Activated naive CD8-positive, alpha-beta T cell treated with anti-CD3 and anti-CD28 coated beads for 36 hours (primary cell): ENCODE measurements at places on chromosomes 1 and 21. TPM values are rescaled to one million over a fixed set of nuclear protein-coding genes. Genes with fewer than 3 reads are reported as not detected.
A peak's percentile ranks its signal among the peaks of the same experiment; 100 is the strongest.

The ESPN gene
- 0.44 TPM for total RNA-seq

The EXTL1 gene
- total RNA-seq, result not detected

The LMOD1 gene
- total RNA-seq, result not detected

The THEMIS2 gene
- 18.9 TPM for total RNA-seq

The SYT6 gene
- total RNA-seq, result not detected

The ASH1L gene
- 17.6 TPM for total RNA-seq

The THEM5 gene
- total RNA-seq, result not detected

- H3K4me1 ChIP-seq, result no peaks in the 10 kb centered on the region
- no peak for DNase-seq
- H3K4me3 ChIP-seq, result no peak overlapping the region
- H3K27ac ChIP-seq, result no peak overlapping the region
These were observed 11.7 kb downstream of the PTGFRN start for GRCh38 chr1:116921301-116921885.

DNA sequence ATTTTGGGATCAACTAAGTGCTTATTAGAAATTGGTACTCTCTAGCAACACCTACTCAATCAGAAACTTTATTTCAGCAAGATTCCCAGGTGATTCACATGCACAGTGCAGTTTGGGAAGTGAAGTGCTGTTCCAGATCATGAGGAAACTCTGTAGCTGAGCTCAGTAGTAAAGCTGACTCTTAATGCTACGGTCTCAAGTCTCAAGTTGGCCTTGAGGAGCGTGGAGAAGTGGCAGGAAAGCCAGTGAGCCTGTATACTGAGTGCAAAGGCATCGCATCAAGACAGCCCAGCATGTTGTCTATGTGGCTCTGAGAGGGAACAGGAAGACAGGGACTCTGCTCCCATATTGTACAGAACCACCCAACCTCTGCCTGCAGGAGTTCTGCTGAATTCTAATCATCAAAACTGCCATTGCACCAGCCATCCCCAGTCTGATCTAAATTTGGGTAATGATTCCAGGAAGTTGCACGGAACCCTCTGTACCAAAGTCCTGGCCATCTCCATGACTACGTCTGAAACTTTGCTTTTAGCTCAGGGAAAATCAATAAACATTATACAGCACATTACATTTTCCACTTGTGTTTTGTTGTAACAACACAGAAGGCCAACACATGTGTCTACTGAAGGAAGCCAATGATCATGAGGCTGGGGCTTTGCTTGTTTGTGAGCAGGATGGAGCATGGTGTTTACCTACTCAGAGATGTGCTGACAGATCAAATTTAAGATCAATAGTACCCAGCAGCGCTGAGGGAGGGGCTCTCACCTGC is 105.1 kb upstream of the TLR5 start:
- no peaks in the 10 kb centered on the region for H3K36me3 ChIP-seq
- H3K4me3 ChIP-seq, result no peak overlapping the region
- no peak overlapping the region for H3K27ac ChIP-seq
- DNase-seq, result no peak
- peaks cover 34% of the 10 kb centered on the region for H3K4me1 ChIP-seq

- DNase-seq, result no peak
- H3K27me3 ChIP-seq, result peaks cover 5% of the 10 kb centered on the region
- no peaks in the 10 kb centered on the region for H3K4me1 ChIP-seq
- H3K4me3 ChIP-seq, result no peak overlapping the region
- H3K36me3 ChIP-seq, result no peaks in the 10 kb centered on the region
These were observed 13.7 kb downstream of the TMPRSS2 start for GRCh38 chr21:41494242-41494641.

GRCh38 chr1:184110272-184111204 is 59.0 kb downstream of the TSEN15 start:
- no peaks in the 10 kb centered on the region for H3K27me3 ChIP-seq
- DNase-seq, result peak; percentile 4
- peaks cover 16% of the 10 kb centered on the region for H3K36me3 ChIP-seq
- H3K27ac ChIP-seq, result peak overlapping the region; percentile 3

GRCh38 chr21:26168371-26168770 is 2.2 kb downstream of the APP start:
- peaks cover 7% of the 10 kb centered on the region for H3K36me3 ChIP-seq
- H3K27ac ChIP-seq, result no peak overlapping the region
- peaks cover 12% of the 10 kb centered on the region for H3K27me3 ChIP-seq

DNA sequence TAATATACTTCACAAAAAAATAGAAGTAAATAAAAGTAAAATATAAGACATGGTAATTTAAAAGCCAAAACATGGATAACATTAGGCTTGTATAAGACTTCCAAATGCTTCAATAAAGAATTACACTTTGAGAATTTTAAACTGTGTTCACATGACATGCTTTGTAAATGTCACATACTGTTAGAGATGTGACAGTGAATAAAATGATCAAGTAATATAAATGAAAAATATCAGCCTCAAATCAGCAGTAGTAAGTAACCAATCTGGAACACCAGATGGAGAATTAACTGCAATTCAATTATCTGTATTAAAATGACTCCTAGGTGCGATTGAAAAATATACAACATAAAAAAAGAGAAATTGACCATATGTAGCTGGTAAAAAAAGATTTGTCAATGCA is 1260.8 kb downstream of the BRINP3 start:
- DNase-seq, result no peak
- no peak overlapping the region for H3K4me3 ChIP-seq
- H3K36me3 ChIP-seq, result no peaks in the 10 kb centered on the region
- H3K27ac ChIP-seq, result no peak overlapping the region

- no peak for DNase-seq
- H3K4me3 ChIP-seq, result peak within 1 kb of the TSS; percentile 92
- H3K4me1 ChIP-seq, result peaks cover 33% of the 10 kb centered on the region
- no peaks in the 10 kb centered on the region for H3K27me3 ChIP-seq
- peaks cover 4% of the 10 kb centered on the region for H3K36me3 ChIP-seq
- peak within 1 kb of the TSS; percentile 96 for H3K27ac ChIP-seq
These were observed at the start of gene PRKACB for GRCh38 chr1:84143796-84144565. Gene PRKACB, plus strand, starts transcription at chr1:84144271. Its CDS starts 91 bp downstream, at chr1:84144362.

DNA sequence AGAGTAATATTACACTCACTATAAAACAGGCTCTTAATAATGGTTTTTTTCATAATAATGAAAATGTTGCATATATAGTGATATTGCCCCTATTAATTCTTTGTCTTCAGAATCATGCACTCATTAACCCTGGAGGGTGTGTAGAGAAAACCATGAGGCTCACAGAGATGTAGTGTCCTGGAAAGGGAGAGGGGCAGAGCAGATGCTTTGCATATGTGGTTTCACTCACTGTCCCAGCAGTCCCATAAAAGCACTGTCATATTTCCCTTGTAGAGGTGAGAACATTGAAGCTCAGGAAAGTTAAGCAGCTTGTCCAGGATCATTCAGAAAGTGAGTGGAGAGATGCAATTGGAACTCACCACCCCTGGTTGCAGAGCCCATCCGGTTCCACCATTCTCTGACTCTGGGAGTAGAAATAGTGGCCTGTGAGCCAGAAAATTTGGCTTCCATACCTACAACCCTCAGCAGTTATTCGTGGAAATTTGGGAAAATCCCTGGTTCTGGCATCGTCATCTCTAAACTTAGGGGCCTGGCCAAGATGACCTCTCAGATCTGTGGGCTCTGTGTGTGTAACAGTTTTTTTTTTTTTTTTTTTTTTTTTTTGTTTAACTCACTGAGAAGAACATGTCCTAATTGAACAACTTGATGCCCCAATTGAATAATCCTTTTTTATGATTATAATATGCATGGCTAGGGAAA is 86.4 kb downstream of the RGL1 start:
- H3K4me3 ChIP-seq, result no peak overlapping the region
- no peak overlapping the region for H3K27ac ChIP-seq
- no peak for DNase-seq
- no peaks in the 10 kb centered on the region for H3K36me3 ChIP-seq
- peaks cover 30% of the 10 kb centered on the region for H3K4me1 ChIP-seq

DNA sequence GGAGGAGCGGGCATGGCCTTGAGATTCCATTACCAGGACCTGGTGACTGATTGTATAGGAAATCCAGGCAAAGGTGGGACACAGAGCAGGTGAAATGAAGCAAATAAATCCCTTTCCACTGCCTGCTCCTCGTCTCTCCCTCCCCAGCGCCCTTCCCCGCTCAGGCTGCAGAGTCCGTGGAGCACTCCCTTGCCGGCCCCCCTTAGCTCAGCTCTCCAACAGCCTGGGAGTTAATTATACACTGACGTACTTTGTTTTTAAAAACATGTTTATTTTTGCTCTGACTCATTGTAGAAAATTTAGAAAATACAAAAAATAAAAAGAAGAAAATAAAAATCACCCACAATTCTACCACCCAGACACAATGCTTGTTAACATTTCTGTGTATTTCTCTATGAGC is 61.7 kb downstream of the LGR6 start:
- peaks cover 18% of the 10 kb centered on the region for H3K27me3 ChIP-seq
- H3K4me1 ChIP-seq, result peaks cover 7% of the 10 kb centered on the region
- no peak overlapping the region for H3K4me3 ChIP-seq
- no peak overlapping the region for H3K27ac ChIP-seq
- no peak for DNase-seq

DNA sequence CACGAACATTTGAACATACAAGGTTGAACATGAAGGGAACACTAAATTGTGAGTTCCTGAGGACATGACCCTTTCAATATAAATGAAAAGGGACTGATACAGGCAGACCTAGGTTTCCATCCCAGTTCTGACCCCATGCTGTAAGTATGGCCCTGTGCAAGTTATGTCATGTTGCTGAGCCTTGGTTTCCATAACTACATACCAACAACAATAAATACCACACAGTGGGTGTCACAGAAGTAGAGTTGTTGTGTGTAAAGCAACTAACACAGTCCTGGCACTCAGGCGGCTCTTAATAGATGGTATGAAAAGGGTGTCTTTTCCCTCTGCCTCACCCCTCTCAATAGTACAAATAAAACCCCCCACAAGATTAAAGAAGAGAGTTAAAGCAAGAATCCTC is 140.8 kb downstream of the LMX1A start:
- no peak overlapping the region for H3K27ac ChIP-seq
- no peaks in the 10 kb centered on the region for H3K4me1 ChIP-seq
- peaks cover 10% of the 10 kb centered on the region for H3K27me3 ChIP-seq
